Activated T-cell treated with anti-CD3 and anti-CD28 coated beads, Interleukin-2, amount 50 U/mL, for 1 hour (primary cell): ENCODE measurements at places on chromosomes 12 and 14.

DNA sequence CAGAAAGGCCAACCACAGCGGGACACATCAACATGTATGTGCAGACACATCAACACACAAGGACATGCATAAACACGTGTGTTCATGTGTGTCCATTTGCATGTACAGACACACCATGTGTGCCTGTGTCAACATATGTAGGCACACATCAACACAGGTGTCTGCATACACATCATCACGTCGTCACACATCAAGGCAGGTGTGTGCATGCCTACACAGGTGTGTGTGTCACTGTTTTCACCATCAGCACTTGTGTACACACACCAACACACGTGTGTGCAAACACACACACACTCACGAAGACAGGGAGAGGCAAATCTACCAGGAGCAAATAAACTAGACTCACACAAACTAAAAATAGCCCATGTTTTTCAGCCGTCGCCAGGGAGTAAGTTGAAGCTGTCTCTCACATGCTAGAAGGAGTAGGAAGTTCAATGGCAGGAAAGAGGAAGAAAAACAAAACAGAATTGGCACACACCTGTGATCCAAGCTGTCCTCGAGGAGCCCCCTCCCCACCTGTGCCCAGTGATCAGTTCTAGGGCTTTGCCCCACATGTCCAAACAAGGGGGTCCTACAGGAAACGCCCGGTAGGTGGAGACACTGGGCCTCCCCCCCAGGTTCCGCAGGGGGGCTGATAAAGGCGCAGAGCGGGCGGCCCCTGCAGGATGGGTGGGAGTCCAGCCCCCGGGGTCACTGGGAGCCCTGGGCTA lies 7.4 kb downstream of the SCARB1 start:
- DNase-seq, result no peak

- no peak for DNase-seq
Observed at GRCh38 chr12:113604666-113605065, 133.0 kb upstream of the LHX5 start.

DNA sequence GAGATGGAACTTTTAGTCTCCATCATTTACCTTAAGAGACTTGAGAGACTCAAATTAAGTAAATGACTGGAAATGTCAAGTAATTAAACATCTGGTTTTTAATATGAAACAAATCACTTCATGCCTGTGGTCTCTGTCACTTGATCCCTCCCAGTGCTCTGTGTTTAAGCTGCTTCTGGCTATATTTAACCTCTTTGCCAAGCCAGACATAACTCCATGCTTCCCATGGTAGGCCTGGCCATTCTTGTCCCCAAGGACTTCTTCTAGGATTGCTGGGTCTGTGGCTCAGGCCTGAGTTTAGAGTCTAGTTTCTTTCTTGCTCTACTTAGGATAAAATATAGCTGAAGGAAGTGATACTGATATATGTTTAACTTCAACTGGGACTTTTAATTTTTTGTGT lies 1013.6 kb downstream of the FLRT2 start:
- DNase-seq, result no peak

GRCh38 chr14:60014402-60014801 lies 77.3 kb upstream of the PCNX4 start:
- DNase-seq, result no peak

- DNase-seq, result no peak
Observed at GRCh38 chr14:56552615-56553014, 27.0 kb upstream of the TMEM260 start.

DNA sequence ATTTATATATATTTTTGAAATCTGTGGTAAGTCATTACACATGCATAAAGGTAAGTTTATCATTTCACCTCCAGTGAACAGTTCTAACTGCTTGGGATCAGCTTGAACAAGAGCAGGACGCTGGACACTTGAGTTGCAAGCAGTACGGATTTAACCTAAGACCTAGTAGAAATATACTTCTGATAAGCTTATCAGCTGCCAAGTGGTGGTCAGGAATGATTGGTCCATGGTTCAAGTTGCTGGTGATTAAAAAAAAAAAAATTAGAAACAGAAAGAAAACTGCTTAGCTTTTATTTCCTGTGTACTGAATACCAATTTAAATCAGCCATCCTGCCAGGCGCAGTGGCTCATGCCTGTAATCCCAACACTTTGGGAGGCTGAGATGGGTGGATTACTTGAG lies 88.6 kb downstream of the AEBP2 start:
- DNase-seq, result no peak

- DNase-seq, result no peak
Observed at GRCh38 chr12:111992464-111992863, 20.5 kb downstream of the TMEM116 start.

GRCh38 chr12:11943919-11944700 lies 126.6 kb upstream of the BCL2L14 start:
- no peak for DNase-seq

GRCh38 chr14:44113769-44114730 lies 393.0 kb downstream of the FSCB start:
- DNase-seq, result no peak

- DNase-seq, result no peak
Observed at GRCh38 chr12:15688202-15688736, 100.9 kb downstream of the EPS8 start.

DNA sequence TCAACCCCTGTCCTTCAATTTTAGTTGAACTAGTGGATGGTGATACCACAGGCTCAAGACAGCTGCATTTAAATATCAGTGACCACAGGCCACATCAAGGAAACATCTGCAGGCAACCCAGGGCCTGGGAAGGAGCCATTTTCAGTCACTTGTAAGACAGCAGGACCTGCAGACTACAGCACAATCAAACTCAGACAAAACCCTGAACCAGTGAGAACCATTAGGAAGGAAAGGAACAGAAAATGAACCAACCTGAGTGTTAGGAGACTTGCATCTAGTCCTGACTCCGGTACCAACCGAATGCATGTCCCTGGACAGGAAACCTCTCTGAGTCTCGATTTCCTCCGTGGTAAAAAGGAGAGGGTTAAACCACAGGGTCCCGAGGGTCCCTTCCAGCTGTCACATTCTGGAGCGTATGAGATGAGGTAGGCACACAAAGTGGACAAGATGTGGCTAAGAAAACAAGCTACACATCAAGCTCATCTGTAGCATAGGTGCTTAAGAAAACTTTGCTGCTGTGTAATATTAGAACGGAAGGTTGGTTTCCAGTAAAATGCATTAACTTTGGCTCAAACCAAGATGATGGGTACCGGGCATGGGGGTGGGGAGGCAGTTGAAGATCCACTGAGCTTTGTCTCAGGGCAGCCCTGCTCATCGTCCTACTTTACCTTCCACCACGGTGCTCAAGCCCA lies 1.6 kb upstream of the CDKN1B start:
- no peak for DNase-seq

DNA sequence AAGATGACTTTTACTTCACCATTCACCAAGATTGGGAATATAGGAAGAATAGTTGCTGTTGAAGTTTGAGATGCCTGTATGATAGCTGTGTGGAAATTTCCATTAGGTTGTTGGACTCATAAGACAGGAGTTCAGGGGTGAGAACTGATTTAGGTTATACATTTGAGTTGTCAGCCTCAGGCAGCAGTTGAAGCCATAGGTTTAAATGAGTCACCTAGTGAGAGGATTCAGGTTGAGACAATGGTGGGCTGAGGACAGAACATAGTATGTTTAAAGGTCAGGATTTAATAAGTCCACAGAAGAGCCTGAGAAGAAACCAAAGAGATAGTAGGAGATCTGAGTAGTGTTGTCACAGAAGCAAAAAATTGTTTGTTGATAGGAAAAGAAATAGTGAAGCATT lies 63.6 kb upstream of the MON2 start:
- no peak for DNase-seq

DNA sequence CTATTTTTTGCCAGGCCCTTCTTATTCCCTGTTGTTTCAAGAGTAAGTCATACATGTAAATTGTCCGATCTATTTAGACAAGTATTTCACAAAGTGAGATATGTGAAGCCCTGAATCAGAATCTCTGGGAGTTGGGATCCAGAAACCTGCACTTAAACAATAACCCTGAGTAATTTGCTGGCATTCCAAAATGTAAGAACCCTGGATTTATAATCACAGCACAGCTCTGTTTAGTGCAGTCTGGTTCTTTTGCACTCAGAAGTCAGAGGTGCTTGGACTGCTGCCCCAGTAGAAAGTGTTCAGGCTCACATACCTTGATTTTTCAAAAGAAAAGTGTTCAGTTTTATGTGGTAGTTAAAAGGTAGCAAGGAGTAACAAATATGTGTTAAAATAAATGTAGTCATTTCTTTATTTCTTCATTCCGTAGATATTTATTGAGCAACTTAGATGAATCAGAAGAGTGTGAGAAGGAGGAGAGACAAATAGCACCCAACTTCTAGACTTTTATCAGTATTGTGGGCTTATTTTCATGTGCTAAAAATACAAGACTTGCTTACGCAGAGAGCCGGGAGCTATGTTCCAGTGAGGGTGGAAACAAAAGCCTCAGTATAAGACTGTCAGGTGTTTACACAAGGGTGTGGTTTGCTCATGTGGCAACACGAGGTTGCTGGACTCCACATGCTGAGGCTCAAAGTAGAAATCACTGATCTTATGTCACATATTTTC lies 70.1 kb downstream of the SYNE2 start:
- DNase-seq, result no peak

GRCh38 chr12:58529897-58530741 lies 390.2 kb downstream of the LRIG3 start:
- no peak for DNase-seq

DNA sequence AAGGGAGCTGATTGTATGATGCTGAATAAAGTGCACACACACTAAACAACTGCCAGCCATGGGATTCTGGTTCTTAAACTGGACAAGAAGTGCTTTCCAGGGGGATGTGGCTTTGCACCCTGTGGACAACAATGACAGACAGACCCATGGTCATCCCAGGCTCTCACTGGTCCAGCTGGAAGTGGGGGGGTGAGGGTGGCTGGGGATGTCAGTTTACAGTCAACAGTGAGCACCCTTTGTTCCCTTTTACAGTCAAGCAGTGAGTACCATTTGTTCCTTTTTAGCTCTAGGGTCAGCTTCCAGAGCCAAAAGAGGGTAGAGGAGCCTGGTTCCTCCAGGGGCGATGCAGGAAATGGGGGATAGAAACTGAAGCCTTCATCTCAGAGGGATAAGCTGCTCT lies 100.7 kb downstream of the SMOC1 start:
- DNase-seq, result no peak

GRCh38 chr12:121810833-121811433 lies 7.1 kb downstream of the SETD1B start:
- DNase-seq, result no peak

- no peak for DNase-seq
Observed at GRCh38 chr12:1796515-1797010, 23.8 kb upstream of the LRTM2 start.
